Activated B cell treated with CpG ODN at 0.5 μM for 24 hours (primary cell): ENCODE measurements at places on chromosomes 1 and 21.

- H3K27ac ChIP-seq: no peak overlapping the region
- H3K27me3 ChIP-seq: no peaks in the 10 kb centered on the region
- DNase-seq: no peak
- peak overlapping the region; percentile 94 for H3K4me3 ChIP-seq
- peaks cover 41% of the 10 kb centered on the region for H3K4me1 ChIP-seq
- H3K36me3 ChIP-seq: peaks cover 27% of the 10 kb centered on the region
Measured at GRCh38 chr1:96723377-96723776, 1.8 kb downstream of the PTBP2 start.

DNA sequence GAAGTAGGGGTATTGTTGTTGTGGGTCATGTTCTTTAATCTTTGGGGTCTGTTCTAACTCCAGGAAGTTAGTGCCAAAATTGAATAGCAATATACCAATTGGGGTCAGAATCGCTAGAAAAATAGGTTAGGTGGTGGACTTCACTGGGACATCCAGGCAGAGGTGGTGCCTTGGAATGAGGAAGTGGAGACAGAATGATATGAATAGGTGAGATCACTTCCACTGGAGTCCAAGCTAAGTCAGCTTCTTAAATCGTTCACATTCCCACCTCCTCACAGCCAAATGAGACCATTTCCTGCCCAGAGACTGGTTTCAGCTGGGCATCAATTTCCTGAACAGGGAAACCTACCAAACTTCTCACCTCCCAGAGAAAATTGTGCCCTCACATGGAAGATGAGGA is 137.8 kb upstream of the RAB4A start:
- H3K36me3 ChIP-seq: peaks cover 5% of the 10 kb centered on the region
- no peak for DNase-seq

GRCh38 chr1:174393885-174394284 is 53.9 kb upstream of the GPR52 start:
- no peaks in the 10 kb centered on the region for H3K4me1 ChIP-seq
- H3K36me3 ChIP-seq: peaks cover 55% of the 10 kb centered on the region
- H3K27ac ChIP-seq: no peak overlapping the region
- no peaks in the 10 kb centered on the region for H3K27me3 ChIP-seq
- DNase-seq: no peak

DNA sequence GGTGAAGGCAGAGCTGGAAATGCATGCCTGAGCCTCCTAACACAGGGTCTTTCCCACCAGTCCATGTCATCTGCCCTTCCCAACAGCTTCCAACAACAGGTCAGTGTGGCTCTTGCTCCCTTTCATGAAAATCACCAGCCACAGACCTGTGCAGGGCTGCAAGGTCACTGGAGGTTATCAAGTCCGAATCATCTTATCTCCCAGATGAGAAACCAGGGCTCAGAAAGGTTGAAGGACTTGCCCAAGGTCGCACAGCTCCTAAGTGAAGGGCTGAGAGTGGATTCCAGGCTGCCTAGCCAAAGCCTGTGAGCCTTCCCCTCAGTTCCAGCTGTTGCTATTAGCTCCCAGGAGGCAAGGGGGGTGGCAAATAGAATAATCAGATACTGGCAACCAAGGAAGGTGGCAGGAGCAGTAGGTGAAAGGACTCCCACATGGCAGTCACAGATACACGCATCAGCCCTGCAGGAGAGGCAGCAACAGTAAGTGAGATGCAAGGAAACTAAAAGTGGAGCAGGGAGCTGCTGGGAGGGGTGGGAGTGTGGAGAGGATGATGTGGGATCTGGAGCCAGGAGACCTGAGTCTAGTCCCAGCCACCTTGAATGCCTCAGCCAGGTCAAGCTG is 74.2 kb downstream of the SSBP3 start:
- H3K36me3 ChIP-seq: no peaks in the 10 kb centered on the region
- H3K4me3 ChIP-seq: no peak overlapping the region
- H3K4me1 ChIP-seq: peaks cover 26% of the 10 kb centered on the region
- H3K27me3 ChIP-seq: no peaks in the 10 kb centered on the region

DNA sequence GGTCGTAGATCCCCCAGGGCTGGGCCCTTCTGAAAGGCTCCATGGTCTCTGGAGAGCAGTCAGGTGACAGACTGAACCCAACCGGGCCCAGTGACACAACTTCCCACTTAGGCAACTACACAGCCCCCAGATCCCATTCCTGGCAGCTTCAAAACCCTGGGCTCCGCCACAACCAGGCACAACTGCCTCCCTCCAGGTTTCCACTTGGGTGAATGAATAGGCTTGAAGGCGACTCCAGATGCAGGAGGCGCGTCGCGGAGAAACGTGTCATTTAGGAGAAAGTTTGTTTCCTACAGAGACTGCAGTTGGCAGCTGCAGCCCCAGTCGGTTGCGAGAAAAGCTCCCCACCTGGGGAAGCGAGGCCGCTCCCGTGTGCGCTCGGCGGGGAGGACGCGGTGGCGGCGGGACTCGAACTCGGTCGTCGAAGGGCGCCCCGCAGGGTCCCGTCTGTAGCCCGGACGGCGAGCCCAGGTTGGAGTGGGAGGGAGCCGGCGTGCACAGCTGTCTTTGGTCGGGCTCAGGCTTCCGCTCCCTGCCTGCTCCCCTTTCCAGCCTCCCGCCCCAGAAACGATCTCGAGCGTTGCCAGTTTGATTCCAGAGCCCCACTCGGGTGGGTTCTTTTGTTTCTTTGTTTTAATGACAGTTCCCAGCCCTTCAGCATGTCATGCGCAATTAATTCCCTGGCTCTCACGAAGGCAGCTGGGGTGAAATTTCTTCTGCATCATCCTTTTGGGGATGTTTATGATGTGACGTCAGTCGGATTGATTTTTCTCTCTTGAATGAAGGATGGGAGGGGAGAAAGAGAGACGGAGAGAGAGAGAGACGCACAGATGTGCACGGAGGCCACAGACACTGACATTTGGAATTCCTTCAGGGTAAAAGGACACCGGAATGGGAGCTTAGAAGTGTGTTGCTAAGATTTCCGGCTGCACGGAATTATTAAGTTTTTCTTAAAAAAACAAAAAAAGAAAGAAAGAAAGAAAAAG is 862 bp upstream of the SGIP1 start:
- no peak overlapping the region for H3K27ac ChIP-seq
- no peaks in the 10 kb centered on the region for H3K36me3 ChIP-seq
- no peak for DNase-seq
- H3K4me1 ChIP-seq: peaks cover 24% of the 10 kb centered on the region
- H3K27me3 ChIP-seq: peaks cover 35% of the 10 kb centered on the region

- H3K4me1 ChIP-seq: peaks cover 1% of the 10 kb centered on the region
- H3K36me3 ChIP-seq: no peaks in the 10 kb centered on the region
- H3K27me3 ChIP-seq: peaks cover 17% of the 10 kb centered on the region
- DNase-seq: no peak
- no peak overlapping the region for H3K4me3 ChIP-seq
Measured at GRCh38 chr1:109713636-109714035, 1.6 kb downstream of the GSTM5 start.

DNA sequence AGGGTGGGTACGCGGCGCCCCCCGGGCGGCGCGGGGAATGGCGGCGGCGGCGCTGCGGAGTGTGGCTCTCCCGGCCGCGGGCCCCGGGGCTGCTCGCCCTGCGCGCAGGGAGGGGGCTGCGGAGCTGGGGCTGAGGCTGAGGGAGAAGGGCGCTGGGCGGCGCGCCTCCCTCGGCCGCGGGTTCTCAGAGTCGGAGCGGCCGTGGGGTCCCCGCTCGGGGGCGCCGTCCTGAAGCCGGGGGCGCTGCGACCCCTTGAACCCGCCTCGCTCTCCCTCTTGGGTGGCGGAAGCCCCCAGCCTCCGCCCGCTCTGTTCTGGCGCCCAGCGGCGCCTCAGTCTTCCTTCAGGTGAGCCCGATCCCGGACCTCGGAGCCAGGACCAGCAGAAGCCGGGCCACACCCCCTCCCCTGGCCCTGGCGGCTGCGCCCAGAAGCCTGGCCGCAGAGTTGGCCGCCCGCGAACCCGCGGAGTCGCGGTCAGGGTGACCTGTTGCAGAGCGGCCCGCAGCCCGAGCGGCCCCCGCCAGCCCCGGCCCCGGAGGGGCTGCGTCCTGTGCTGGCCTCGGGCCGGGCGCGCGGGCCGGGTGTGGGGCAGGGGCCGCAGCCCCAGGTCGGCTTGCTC is 532 bp downstream of the RALGPS2 start:
- peak overlapping the region; percentile 96 for H3K27ac ChIP-seq
- peaks cover 40% of the 10 kb centered on the region for H3K36me3 ChIP-seq
- H3K4me1 ChIP-seq: peaks cover 55% of the 10 kb centered on the region
- H3K27me3 ChIP-seq: no peaks in the 10 kb centered on the region

- no peaks in the 10 kb centered on the region for H3K36me3 ChIP-seq
- no peaks in the 10 kb centered on the region for H3K4me1 ChIP-seq
- DNase-seq: no peak
- H3K27ac ChIP-seq: no peak within 1 kb of the TSS
Measured at GRCh38 chr21:18244671-18245463, at the start of gene CHODL. Gene CHODL, plus strand, starts transcription at chr21:18244833. Its CDS starts 391 bp downstream, at chr21:18245224.

DNA sequence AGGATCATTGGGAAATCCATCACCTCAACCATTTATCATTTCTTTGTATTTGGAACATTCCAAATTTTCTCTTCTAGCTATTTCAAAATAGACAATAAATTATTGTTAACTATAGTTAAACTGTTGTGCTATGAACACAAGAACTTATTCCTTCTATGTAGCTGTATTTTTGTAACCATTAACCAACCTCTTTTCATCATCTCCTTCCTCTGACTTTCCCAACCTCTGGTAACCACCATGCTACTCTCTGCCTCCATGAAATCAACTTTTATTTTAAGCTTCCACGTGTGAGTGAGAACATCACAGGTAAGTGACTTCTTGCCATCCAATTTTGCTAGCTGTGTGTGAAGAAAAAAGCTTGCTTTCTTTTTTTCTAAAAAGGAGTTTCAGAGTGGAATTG is 418 bp downstream of the IFI44L start:
- peak overlapping the region; percentile 61 for H3K27ac ChIP-seq
- H3K4me3 ChIP-seq: peak overlapping the region; percentile 55
- no peaks in the 10 kb centered on the region for H3K36me3 ChIP-seq
- H3K27me3 ChIP-seq: no peaks in the 10 kb centered on the region

GRCh38 chr1:244412176-244412575 is 39.5 kb downstream of the ADSS2 start:
- no peaks in the 10 kb centered on the region for H3K27me3 ChIP-seq
- no peak for DNase-seq
- H3K27ac ChIP-seq: no peak overlapping the region
- H3K4me3 ChIP-seq: no peak overlapping the region

- H3K4me1 ChIP-seq: no peaks in the 10 kb centered on the region
- peaks cover 15% of the 10 kb centered on the region for H3K27me3 ChIP-seq
- H3K4me3 ChIP-seq: no peak overlapping the region
- no peak for DNase-seq
- no peaks in the 10 kb centered on the region for H3K36me3 ChIP-seq
Measured at GRCh38 chr1:209989525-209989924, 51.5 kb downstream of the SYT14 start.

DNA sequence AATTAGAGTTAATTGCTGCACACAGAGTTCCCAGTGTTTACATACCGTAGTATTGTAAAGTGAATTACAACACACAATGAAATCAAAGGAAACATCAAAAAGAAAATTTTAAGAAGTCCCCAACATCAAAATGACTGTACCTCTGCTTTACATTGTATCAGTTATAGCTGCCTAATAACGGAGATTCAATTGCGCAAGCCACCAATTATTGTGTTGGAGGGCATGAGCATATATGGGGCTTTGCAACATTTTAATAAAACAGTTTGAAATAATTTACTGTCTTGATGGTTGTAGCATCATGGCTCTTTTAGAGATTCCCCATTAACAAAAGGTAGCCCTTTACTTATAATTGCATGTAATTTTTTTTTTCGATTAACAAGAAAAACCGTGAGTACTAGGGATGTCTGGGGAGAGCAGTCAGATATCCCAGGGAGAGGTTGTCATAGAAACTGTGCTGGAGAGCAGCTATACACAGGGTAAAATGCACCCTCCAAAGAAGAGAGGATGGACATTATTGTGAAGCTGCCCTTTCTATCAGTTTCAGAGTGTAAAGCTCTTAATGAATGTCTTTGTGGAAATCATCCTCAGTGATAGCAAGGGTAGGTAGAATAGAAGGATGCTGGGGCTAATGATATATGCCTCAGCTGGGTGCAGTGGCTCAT is 55.9 kb upstream of the BTG3 start:
- H3K27me3 ChIP-seq: peaks cover 6% of the 10 kb centered on the region
- H3K4me1 ChIP-seq: no peaks in the 10 kb centered on the region
- no peak for DNase-seq
- no peak overlapping the region for H3K27ac ChIP-seq
- H3K4me3 ChIP-seq: no peak overlapping the region

GRCh38 chr1:30036229-30036547 is 687.2 kb downstream of the MATN1 start:
- DNase-seq: no peak
- no peak overlapping the region for H3K4me3 ChIP-seq
- H3K27me3 ChIP-seq: peaks cover 4% of the 10 kb centered on the region

DNA sequence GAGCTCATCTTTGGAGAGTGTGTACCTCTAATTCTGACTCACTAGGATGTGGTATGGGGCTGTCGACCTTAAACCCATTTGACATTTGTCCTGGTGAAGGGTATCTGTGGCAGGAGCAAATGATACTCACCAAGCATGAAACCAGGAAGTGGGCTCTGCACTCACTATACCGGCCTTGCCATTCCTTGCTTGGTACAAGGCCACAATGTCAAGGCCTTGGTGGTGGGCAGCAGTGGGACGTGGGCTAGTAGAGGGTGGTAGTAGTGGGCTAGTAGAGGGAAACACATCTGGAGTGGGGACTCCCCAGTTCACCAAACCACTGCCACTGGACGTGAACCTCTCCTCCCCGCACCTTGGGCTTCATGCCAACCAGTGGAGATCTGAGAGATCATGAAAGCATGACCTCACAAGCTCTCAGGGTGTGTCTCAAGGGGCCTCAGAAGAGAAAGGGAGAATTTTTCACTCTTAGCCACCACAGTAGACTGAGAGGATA is 11.5 kb downstream of the TNFSF4 start:
- H3K27me3 ChIP-seq: no peaks in the 10 kb centered on the region
- H3K4me3 ChIP-seq: peak overlapping the region; percentile 61
- H3K27ac ChIP-seq: peak overlapping the region; percentile 88
- H3K36me3 ChIP-seq: no peaks in the 10 kb centered on the region
- peak; percentile 31 for DNase-seq

DNA sequence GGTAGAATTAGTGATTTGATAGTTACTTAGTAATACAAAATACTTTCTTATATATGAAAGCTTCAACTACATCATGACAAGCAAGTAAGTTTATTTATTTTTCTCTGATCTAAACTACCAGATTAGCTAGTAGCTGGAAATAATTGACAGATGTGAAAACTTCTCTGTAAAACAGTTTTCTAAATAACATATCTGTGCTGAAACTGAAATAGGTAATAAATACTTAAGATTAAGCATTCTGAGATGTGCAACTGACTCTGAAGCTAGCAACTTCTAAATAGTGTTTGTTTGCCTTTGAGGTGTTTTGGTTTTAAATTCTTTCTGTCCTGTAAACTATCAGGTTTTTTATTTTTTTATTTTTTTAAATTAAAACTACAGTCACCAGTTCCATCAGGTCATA is 18.5 kb upstream of the LHX8 start:
- H3K4me3 ChIP-seq: no peak overlapping the region
- H3K27me3 ChIP-seq: peaks cover 7% of the 10 kb centered on the region
- H3K36me3 ChIP-seq: no peaks in the 10 kb centered on the region
- no peak overlapping the region for H3K27ac ChIP-seq
- no peak for DNase-seq
